ENCODE measurements at places on chromosomes 5 and 9.

GRCh38 chr5:137737349-137738131, 1.7 kb upstream of the KLHL3 start:
- DNase-seq = no peak

GRCh38 chr9:69611221-69611620, 61.0 kb downstream of the APBA1 start:
- DNase-seq = no peak

DNA sequence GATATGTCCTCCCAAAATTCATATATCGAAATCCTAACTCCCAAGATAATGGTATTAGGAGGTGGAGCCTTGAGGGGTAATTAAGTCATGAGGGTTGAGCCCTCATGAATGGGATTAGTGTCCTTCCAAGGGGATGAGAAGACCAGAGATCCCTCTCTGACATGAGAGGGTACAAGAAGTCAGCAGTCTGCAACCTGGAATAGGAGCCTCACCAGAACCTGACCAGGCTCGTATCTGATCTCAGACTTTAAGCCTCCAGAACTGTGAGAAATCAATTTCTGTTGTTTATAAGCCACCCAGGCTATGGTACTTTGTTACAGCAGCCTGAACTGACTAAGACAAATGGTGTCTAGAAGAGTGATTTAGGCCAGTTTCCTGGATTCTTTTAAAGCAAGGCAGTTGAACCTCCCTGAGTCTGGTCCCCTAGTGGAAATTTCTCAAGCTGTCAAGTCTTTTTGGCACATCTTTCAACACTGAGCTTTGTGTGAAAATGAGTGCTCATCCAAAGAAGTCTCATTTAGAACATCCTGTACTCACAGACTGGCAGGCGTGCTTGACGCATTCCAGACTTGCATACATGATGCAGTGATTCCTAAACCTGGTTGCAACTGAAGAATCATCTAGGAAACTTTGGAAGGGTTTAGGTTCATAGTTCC, 254.8 kb upstream of the PPP1R2B start:
- DNase-seq = no peak

DNA sequence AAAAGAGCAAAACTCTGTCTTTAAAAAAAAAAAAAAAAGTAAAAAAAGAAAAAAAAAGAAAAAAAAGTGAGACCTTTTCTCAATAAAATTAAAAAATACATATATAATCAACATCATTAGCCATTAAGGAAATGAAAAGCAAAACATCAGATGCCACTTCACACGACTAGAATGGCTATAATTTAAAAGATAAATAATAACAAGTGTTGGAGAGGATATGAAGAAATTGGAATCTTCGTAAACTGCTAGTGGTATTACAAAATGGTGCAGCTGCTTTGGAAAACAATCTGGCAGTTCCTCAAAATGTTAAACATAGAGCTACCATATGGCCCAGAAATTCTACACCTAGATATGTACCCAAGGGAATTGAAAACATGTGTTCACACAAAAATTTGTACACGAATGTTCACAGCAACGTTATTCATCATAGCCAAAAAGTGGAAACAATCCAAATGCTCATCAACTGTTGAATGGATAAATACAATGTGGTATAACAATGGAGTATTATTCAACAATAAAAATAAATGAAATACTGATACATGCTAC, 45.3 kb upstream of the SIL1 start:
- no peak for DNase-seq

DNA sequence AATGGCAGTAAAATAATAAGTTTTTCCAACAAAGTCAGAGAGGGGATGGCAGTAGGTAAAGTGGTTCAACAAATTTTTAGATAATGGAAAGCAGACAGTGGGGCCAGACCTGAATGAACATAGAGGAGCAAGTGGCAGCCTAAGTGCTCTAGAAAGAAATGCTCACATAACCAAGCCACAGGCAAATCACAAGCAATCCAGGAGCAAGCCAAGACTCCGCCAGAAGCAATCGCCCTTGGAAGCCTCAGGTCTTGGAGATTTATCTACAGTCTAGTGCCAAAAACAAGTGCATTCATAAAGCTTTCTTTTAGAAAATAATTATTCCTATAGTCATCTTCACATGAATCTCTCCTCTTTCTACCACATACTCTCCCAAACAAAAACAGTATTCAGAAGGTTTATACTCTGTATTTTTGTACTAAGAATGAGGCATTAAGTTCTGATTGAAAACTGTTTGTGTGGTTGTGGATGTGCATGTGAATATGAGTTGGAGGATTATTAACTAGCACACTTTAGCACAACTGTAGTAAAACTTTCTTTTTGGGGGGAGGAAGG, 375.5 kb downstream of the CDH9 start:
- no peak for DNase-seq

DNA sequence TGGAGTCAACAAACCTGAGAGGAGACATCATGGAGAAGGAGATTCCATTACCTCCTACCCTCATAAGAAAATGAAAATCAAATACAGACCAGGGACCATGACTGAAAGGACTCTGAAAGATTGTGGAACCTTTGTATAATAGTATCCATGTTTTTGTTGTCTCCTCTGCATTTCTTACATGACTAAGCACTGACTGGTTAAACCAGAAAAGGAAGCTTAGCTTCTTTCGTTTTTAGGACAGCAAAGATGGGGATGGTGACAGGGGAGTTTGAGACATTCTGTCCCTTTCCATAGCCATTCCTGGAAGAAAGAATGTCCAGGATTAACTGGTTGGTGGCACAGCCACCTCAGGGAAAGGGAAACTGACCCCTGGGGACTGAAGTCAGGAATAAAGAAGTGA, 22.2 kb downstream of the ITGA1 start:
- DNase-seq = no peak

DNA sequence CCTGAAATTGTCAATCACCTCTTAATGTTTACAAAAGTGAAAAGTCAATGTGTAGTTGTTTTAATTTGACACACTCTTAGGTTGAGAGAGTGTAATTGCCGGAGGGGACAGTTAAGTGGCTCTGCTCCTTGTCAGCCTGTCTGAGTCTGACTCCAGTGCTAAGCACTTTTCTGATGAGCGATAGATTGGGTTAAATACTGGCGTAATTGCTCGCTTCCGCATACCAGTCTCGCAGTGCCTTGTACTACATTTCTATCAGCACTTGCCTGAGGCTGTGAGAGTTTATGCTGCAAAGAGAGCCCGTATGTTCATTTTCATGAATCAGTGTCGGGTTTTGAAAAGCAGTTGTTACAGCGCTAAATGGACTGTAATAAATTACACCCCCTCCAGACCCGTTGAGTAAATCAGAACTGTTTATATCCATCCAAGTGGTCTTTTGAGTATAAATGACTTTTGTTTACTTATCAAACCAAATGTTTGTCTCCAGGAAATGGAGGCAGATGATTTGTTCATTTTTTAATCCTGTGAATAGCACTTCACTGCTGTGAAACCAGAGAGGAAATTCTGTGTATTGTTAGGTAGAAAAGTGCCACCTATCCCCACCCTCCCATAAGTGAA, 41.0 kb upstream of the DMRT3 start:
- peak; percentile 18 for DNase-seq

GRCh38 chr5:52051759-52052158, 668.5 kb downstream of the ISL1 start:
- no peak for DNase-seq

DNA sequence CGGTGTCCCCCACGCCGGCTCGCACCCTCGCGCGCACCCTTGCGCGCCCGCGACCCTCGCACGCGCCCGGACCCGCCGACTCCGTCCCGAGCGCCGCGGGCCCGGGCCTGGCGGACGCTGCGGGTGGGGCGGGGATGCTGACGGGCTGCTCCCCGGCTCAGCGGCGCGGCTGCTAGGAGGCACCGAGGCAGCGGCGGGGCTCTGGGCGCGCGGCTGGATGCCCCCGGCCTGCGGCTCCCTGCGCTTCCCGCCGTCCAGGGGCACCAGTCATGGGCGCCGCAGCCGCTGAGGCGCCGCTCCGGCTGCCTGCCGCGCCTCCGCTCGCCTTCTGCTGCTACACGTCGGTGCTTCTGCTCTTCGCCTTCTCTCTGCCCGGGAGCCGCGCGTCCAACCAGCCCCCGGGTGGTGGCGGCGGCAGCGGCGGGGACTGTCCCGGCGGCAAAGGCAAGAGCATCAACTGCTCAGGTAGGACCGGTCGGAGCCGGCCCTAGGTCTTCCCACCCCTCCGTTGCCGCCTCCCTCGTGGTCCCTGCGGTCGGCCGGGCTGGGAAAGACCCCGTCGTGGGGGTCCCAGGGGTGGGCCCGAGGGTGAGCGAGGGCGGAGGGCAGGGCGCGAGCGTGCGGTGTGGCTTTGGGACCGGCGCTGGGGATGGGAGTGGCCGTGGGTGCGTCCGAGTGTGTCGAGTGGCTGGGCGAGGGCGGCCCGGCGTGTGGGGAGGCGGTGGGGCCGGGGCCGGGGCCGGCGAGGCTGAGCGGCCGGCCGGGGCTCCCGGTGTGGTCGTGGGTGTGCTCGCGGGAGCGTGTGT, 530 bp downstream of the TMEFF1 start:
- no peak for DNase-seq

Measured in kidney epithelial cell (primary cell).